ENCODE measurements at places on chromosomes 5 and 9. TPM values are rescaled to one million over a fixed set of nuclear protein-coding genes. Genes with fewer than 3 reads are reported as not detected.

VLDLR gene
- 1.6 TPM for total RNA-seq

NR5A1 gene
- 0.54 TPM for total RNA-seq

PCDHA13 gene
- total RNA-seq = not detected

MTAP gene
- 14.0 TPM for total RNA-seq

GZMA gene
- not detected for total RNA-seq

PCDHB5 gene
- under 0.01 TPM for total RNA-seq

MRNIP gene
- total RNA-seq = 17.0 TPM

LCN9 gene
- not detected for total RNA-seq

ERCC6L2 gene
- 28.3 TPM for total RNA-seq

KIF3A gene
- total RNA-seq = 1.1 TPM
